ENCODE measurements at places on chromosomes 2 and 18.

DNA sequence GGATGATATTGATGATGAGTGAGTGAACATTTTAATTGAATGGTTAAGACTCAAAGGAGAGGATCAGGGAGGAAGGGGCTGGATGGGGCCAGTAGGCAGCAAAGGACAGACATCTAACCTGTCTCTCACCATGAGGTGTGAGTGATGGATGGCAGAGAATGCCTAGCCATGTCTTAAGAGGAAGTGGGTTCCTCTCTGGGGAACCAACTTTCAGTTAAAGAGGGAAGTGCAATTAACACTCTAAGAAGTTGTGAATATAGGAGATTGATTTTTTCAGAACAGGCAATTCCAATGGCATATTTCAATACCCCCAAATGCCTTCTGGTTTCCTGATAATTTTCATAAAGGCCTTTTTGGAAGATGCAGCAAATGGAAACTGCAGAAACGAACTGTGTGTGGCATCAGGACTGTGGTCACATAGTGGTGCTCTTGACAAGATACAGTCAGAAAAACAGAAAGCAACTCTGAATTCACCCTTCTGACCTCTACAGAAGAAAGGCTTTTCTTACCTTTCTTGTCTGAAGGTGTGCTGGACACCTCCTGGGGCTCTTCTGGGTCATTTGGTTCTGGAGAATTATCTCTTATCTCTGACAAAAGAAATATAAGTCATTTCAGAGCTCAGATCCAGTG, 10.2 kb downstream of the SP110 start:
- no peak for DNase-seq

DNA sequence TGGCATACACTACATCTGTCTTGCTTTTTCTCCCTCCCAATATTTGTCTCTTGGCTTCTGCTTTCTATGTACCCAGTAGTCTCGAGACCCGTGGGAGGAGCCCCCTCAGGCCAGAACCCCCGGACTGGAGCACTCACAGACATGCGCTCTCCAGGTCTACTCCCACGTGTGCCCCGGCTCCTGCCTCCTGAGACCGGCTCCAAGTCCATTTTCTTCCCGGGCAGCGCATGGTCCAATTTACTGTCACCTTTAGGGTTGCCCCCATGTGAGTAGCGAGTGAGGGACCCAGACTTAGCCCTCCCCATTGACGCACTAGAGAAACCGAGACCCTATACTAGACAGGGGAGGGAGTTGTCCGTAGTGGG, 11.8 kb upstream of the TEX51 start:
- DNase-seq: no peak

- DNase-seq: no peak
Measured at GRCh38 chr18:35174093-35174731, 66.6 kb upstream of the ZNF397 start.

- DNase-seq: no peak
Measured at GRCh38 chr2:16494836-16495508, 170.7 kb downstream of the CYRIA start.

DNA sequence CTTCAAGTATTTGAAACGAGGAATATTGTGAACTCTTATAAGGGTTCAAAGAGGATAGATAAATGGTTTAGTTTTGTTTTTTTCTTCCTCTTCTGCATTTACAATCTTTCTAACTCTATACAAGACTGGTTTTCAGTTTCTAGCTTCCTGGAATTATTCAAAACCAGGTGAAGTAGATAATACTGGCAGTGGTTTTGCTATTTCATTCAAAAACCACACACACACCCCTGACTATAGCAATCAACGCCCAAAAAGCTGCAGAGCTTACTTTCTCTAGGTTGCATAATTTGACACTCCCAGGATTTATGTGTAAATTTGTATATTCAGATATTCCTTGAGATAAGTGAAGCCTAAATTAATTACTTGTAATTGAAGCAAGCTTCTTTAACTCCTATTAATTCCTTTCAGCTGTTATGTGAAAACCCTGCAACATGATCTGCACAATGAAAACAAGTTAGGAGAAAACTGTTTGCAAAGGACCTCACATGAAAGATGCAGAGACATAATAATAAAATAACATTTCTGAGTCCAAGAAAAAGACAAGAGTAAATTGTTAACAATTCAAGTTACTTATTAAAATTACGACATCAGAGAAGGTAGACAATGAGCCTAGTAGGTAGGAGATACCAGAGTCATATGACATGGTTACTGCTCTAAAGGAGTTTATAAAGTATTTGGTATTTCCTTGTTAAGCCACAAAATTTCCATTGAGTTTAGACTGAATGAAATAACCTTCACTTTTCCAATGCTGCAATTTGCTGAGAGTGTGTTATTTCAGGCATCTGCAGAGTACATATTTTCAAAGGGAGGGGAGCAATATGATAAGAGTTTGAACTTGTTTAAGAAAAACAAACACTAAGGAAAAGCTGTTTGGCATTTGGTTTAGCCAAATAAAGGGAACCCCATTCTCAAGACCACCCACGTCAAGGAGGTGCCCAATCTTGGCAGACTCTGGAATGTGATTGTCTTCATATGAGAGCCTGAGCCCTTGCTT, 1.6 kb upstream of the NFE2L2 start:
- DNase-seq: peak; percentile 92

GRCh38 chr2:120765678-120766469, 30.2 kb downstream of the GLI2 start:
- peak; percentile 24 for DNase-seq

DNA sequence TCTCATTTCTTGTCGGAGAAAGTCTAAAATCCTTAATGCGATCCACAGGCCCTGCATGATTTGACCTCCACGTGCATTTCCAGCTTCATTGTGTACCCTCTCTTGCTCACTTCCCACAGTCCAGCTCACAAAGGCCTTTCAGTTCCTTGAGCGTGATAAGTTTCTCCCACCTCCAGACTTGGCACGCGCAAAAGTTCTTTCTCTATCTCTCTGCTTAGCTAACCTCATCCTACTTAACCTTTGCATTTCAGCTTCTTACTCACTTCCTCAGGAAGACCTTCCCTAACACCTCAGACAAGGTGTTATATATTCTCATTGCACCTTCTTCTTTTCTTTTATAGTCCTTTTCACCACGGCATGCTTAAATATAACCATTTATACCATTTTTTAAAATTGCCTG, 124.8 kb upstream of the XPO1 start:
- no peak for DNase-seq

GRCh38 chr2:168971261-168971660, 59.9 kb downstream of the ABCB11 start:
- DNase-seq: no peak

DNA sequence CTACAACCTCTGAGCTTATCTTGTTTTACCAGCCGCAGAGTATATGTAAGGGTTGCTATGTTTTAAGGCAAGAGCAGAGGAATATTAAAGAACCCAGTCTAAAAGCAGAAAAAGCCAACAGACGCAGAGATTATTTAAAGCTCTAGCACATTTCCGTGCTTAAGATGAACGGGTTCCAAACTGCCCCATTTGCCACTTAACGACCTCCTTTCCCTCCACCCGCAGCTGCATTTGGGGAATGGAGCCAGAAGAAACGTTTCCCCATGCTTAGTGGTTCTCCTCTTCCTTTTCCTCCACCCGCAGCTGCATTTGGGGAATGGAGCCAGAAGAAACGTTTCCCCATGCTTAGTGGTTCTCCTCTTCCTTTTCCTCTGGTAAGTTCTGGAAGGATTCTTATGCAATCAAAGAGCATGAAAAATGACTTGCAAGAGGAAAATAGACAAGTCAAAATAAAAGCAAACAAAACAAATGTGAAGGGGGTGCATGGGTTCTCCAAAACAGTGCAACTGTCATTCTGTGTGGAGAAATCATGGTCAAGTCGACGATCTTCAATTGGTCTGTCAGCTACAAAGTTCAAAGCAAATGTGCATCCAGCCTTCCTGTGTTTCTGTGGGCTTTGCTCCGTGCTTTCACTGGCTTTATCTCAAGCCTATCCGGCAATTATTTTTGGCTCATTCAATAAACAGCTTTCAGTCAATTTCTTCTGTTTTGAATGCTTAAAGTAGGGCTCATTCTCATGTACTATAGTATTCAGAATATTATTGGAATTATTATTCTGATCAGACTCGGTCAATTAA, 57.8 kb downstream of the DIPK1C start:
- no peak for DNase-seq
